ENCODE measurements at places on chromosomes 11 and 22.

DNA sequence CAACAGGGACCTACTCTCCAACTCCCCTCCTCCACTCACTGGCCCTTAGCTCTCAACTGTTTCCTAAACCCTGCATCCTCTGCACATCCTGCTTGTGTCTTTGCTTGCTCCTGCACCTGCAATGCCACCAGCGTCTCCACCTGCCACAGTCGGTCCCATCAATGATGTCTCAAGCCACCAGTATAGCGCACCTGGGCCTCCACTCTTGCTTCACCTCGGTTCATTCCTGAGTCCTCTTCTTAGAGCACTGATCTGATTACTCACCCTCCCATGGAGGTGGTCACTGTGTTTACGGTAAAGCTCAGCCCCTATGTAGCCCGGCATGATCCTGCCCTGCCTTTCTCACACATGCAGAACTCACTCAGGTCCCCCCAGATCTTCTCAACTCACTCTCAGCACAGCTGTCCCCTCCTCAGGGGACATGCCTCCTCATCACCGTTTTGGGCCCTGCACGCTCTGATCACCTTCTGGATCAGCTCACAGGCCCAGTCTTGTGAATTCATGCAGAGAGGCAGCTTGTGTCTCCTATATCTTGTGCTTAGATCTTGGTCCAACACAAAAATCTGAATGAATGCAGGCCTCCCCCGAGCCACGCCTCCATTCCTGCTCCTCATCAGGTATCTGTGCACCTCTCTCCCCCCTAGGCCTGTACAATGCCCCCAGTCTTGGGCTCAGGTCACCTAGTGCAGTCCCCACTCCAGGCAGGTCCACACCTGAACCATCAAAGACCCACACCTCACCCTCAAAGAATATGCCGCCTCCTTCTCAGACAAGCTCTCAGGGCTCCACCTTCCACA, 31.4 kb downstream of the TRIM29 start:
- DNase-seq: no peak

GRCh38 chr11:73298233-73298632, 9.8 kb upstream of the ARHGEF17 start:
- DNase-seq: no peak

DNA sequence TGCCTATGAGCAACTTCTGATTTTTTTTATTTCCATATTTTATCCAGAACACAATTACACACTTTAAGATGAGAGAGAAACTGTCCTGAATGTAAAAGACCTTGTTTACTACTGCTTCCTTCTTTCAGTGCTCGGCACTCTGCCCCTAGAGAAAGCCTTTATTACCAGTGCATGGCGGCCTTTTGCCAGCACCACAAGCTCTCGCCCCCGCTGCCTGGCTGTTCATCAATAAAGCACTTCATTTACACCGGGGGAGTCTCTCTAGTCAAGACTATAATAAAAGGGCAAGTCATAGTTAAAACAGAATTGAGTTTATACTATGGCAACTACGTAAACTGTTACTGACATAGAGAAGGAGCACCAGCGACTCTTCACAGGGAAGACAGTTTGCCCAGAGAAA, 259.5 kb downstream of the CADM1 start:
- no peak for DNase-seq

- no peak for DNase-seq
Observed at GRCh38 chr22:38524429-38524828, 18.3 kb upstream of the DDX17 start.

DNA sequence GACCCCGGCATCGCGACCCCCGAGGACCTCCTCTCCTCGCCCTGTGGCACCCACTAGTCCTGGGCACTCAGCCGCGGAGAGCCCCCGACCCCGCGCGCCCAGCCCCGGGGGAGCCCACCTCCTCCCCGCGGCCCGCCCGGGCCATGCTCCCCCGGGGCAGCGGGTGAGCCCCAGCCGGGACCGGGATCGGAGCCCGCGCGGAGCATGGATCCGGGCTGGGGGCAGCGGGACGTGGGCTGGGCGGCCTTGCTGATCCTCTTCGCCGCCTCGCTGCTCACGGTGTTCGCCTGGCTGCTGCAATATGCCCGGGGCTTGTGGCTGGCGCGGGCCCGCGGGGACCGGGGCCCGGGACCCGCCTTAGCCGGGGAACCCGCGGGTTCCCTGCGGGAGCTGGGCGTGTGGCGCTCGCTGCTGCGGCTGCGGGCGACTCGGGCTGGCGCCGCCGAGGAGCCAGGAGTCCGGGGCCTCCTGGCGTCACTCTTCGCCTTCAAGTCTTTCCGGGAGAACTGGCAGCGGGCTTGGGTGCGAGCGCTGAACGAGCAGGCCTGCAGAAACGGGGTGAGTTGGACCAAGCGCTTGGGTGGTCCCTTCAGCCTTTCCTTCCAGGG, 498 bp downstream of the C2CD2L start:
- DNase-seq: no peak

GRCh38 chr22:24400726-24401596, 26.4 kb upstream of the ADORA2A start:
- DNase-seq: no peak

DNA sequence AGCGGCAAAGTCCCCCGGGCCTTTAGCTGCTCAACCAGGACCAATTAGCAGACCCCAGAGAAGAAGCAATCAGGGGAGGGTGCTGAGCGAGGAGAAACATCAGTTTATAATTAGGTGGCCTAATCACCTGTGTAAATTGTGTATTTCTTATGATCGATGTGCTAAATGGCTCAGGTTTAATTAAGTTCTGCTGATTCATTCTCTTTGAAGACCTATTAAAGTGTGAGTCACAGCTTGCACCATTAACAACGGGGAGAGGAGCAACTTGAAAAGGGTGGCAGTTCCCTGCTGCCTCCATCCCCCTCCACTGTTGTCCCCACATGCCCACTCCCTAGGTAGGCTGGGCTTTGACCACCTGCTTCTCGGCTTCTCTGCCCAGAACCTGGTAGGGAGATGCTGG, 10.7 kb downstream of the ISX start:
- no peak for DNase-seq

- DNase-seq: no peak
Observed at GRCh38 chr11:63985812-63986155, 454 bp upstream of the OTUB1 start.

DNA sequence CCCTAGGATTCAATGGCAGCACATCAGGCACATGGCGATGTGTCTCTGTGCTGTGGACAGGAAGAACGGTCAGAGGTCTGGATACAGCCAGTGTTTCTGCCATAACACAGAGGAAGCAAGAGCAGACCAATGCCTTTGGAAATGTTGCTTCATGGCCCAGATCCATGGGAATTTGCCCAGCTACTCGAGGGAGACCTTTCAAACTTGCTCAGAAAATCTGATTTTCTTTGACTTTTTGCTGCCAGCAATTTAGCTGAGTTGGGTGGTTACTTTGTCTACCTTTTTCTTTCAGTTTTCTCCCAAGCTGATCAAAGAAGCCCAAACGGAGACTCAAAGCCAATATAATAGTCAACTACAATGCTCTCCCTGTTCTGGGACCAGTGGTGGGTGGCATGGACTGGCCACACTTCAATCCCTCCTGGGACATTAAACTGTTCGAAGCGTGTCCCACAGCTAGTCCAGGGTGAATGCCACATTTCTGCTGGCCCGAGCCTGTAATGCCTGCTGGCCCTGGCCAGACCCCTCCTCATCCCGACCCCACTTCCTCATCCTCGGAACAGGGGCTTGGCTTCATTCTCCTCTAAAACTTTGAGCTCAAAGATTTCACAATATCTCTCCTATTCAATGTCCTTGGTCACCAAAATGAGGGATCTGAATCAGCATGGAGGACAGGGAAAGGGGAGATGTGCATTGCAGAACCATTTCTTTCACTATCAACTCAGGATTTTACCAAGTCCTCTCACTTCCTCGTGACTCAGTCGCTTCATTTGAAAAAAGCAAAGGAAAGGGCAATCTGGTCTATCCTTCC, 93.3 kb downstream of the ABTB2 start:
- DNase-seq: no peak

DNA sequence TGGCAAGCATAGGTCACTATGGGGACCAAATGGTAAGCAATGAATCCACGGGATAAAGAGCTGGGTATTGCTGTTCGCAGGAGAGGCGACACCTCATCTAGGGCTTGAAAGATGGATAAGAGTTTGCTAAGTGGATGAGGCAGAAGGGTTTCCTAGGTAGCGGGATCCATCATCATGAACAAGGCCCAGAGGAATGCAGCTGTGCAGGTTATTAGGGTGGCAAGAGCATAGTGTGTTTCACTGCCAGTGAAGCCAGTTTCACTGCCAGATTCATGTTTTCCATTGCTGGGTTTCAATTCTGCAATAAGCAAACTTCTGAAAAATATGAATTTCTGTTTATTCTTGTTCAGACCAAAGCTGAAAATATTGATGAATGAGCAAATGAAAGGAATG, 27.2 kb downstream of the WEE1 start:
- DNase-seq: no peak

GRCh38 chr11:121870206-121871045, 245.6 kb downstream of the BLID start:
- no peak for DNase-seq

DNA sequence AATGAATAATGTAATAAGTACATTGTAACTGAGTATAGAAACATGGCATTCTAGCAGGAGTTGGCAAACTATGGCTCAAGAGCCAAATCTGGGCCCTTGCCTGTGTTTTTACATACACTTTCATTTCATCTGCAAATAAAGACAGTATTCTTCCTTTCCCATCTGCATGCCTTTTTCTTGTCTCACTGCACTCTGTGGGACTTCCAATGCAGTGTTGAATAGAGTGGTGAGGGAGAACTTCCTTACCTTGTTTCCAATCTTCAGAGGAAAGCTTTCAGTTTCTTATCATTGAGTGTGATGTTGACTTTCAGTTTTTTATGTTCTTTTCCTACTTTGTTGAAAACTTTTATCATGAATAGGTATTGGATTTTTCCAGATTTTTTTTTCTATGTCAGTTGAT, 82.1 kb downstream of the USP47 start:
- no peak for DNase-seq

DNA sequence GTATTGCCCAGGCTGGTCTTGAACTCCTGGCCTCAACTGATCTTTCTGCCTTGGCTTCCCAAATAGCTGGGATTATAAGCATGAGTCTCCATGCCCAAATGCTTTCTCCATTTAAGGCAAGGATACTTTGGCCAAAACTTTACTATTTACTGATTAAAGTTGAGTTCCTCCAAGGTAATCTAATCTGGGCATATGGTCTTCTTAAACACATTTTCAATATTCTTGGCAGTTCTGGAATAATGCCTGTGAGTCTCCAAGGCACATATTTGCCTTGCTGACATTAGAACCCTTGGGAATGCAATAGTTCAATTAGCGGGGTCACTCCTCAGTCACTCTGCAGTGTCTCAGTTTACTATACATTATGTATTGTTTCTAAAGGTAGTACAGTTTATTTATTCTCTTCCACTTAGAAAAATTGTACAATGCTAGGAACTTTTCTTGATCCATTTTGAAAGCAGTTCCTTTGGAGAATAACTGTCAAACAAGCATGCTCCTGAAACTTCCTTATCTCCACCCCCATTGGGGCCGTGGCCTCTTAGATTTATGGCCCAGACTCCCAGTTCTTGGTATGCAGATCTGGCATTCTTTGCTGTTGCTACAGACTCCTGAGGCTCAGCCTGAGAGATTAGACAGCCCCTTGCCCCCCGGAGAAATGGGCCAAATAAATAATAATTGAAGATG, 13.1 kb upstream of the RAB38 start:
- DNase-seq: no peak
